ENCODE measurements at places on chromosomes 7 and 10.
A peak's percentile ranks its signal among the peaks of the same experiment; 100 is the strongest.

DNA sequence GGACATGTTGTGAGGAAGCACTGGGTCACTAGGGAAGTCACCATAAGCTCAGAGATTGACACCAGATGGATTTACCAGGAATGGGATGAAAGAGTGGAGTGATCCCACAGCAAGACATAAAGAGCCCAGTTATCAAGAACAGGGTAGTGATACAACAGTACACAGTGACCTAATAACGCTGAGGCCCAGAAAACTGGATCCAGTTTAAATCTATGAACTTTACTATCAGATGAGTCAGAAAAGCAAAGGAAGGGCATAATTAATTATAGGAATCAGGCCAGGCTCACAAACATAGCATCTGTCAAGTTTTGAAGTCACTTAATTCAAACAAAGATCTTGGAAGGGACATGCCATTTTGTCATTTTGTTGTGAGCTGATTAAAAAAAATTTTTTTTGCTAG lies 73.5 kb downstream of the LRRN3 start:
- DNase-seq, result no peak

DNA sequence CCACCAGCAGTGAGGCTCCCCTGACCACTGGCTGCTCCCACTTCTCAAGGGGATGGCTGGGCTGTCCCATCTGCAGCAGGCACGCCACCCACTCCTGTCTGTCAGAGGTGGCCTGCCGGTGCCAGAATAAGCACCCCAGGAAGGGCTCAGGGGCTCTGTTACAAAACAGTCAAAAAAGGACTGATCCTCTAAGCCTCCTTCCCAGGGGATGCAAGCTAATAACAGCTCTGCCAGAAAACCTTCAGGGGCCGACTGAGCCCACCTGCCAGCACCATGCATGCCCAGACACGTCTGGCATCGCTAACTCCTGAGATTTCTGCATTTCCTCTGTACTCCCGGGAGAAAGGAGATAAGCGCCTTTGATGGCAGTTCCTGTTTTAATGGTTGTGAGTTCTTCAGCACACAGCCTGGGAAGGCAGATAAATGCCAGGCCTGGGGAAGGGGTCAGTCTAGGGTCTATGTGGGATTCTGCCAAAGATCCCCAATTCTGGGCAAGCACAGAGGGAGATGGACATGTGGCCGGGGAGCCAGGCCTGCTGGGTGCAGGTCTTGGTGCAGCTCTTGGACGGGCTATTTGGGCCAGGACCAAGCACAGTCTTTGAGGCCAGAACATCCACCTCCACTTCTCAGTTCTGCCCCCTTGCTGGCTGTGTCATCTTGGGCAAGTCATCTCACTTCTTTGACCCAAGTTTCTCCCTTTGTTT lies 128.4 kb downstream of the ARHGAP22 start:
- DNase-seq, result no peak

GRCh38 chr7:7736671-7737070 lies 18.3 kb upstream of the RPA3 start:
- DNase-seq, result no peak

- DNase-seq, result no peak
These were observed 21.0 kb downstream of the IL15RA start for GRCh38 chr10:5956146-5956936.

DNA sequence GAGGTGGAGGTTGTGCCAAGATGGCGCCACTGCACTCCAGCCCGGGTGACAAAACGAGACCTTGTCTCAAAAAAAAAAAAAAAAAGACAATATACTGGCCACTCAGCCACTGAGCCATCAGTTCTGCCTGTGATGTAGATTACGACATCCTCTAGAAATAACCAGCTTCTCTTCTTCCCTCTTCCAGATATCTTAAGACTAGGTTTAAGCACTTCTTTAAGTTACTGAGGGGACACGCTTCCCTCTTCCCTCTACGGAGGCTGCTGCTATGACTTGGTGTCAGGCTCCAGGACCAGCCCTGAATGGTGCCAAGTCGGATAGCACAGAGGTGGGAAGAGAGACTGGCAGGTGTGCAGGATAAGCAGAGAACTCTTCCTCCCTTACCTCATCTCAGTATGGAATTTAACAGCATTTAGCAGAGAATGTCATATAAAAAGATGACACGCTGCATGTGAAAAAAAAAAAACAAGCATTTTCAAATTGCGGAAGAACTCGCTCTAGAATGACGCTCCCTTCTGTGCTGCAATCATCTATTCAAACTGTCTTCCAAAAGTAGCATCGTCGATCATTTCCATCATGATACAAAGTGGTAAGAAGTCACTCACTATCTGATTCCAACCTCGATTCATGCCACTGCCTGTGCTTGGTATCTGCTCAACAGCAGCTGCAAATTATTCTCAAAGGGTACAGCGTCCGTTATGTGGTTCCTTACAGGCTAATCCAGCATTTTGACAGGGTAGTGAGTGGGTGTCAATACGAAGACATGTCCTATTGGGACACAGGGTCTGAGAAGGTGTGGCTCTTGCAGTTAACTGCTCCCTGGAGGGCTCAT lies 13.8 kb downstream of the DAGLB start:
- DNase-seq, result no peak

GRCh38 chr7:130091999-130092398 lies 21.7 kb downstream of the KLHDC10 start:
- DNase-seq, result no peak

GRCh38 chr10:48343106-48343505 lies 36.6 kb downstream of the MAPK8 start:
- no peak for DNase-seq

DNA sequence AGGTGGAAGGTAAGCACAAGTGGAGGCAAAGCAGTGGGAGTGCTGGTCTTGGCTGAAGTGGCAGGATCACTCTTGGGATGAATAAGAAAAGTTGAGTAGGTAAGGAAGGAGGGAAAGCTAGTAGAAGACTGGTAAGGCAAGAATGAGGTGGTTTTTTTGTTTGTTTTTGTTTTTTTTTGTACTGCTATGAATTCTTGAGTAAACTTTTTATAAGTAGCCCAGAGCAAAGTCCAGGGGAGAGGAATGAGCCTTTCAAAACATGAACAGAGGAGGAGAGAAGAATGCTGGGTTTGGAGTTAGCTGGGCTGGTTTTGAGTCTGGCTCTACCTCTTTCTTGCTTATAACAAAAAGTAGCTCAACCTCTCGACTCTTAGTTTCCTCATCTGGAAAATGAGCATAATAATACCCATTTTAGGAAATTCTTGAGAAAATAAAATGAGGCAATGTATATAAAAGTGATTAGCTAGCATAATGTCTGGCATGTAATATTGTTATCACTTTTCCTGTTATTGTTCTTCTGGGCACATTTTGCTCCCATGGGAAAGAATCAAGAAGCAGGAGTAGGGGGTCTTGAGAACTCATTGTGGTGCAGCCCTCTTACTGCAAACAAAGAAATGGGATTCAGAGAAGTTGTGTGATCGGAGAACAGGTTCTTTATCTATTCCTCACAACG lies 24.1 kb upstream of the LRRC17 start:
- no peak for DNase-seq

DNA sequence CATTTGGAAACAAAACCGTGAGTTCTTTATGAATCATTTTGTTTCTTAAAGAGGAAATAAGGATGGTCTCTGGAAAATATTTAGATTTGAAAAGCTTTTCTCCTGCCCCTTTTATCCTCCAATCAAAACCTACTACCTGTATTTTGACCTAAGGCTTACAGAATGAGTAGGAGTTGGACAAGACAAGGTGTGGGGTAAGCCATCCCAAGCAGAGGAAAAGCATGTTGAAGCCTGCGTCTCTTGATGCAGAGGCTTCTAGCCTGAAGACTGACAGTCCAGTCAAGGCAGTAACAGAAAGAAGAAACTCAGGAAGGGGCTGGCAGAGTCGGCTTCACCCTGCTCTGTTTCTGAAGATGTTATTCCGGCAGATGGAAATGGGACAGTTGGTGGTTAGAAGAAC lies 551.1 kb downstream of the SORCS3 start:
- no peak for DNase-seq

GRCh38 chr10:12103802-12104201 lies 25.7 kb upstream of the SEC61A2 start:
- DNase-seq, result no peak

DNA sequence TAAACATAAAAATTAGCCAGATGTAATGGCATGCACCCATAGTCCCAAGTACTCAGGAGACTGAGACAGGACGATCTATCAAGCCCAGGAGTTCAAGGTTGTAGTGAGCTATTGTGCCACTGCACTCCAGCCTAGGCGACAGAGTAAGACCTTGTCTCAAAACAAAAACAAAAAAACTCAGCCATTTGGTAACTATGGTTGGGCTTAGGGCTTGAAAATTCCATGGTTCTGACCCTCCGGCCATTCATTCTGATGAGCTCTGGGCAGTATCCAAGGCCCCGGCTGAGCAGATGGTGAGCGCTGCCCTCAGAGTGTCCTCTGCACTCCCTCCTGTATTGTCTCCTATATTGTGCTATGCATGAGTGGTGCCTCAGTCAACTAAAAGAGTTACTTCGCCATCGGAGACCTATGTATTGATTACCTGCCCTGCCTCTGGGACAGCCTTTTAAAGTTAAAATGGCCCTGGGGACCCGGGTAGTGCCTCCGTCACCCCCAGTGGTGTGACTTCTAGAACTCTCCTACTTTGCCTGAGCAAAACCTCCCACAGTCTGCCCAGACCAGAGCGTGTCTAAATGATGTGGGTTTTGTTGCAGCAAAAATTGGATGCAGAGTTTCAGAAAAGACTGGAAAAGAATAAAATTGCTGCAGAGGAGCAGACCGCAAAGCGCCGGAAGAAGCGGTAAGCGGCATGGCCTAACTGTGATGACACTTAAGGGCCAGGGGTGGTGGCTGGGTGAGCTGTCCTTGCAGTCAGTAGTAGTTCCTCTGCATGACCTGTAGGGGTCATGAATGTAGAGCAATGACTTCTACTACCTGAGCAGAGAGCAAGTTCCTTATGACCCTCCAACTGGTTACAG lies 8.1 kb downstream of the PRKRIP1 start:
- DNase-seq, result no peak

GRCh38 chr7:45591101-45591906 lies 17.1 kb downstream of the ADCY1 start:
- DNase-seq, result no peak

GRCh38 chr7:47247132-47247531 lies 334.8 kb downstream of the TNS3 start:
- no peak for DNase-seq

GRCh38 chr7:45702751-45703150 lies 128.6 kb downstream of the ADCY1 start:
- no peak for DNase-seq

GRCh38 chr10:74433993-74434392 lies 283.0 kb downstream of the ADK start:
- no peak for DNase-seq

DNA sequence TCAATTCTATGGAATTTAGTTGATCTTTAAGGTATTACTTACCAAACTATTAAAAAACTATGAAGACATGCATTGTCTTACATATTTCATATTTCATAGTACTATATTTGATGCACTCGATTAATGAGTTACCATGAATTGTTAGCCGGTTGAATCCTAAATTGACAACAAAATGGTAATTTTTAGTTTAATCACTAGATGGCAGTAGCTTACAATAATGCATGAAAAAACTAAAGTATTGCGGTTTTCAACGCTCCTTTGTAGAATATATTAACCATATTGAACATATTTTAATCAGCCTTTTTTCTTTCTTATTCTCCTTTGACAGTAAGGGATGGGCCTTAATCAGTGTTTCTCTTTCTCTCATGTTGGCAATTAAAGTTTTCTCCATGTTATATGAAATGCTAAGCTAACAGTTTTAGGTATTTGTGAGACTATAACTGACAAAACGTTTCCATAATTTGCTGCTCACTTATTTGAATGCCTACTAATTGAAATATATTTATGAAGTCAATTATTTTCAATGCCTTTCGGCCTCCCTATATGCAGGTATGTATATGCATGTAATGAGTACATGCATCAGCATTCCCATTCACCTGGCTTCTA lies 48.5 kb upstream of the ARL4A start:
- DNase-seq, result peak; percentile 22

DNA sequence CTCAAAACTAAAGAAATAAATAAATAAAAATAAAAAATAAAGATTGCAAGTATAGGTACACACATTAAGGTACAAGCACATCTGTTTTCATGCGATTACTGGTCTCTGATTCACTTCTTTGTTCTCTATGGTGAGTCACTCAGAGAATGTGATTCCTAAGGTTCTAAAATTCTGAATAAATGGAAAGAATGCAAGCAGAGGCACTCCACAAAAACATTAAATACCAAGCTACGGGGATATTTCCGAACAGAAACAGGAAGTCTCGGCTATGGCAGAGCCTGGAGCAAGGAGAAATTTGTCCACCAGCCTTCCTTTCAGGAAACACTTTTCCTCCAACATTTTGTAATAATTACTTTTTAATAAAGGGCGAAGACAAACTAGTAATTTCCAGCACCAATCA lies 1.4 kb downstream of the VOPP1 start:
- DNase-seq, result no peak

DNA sequence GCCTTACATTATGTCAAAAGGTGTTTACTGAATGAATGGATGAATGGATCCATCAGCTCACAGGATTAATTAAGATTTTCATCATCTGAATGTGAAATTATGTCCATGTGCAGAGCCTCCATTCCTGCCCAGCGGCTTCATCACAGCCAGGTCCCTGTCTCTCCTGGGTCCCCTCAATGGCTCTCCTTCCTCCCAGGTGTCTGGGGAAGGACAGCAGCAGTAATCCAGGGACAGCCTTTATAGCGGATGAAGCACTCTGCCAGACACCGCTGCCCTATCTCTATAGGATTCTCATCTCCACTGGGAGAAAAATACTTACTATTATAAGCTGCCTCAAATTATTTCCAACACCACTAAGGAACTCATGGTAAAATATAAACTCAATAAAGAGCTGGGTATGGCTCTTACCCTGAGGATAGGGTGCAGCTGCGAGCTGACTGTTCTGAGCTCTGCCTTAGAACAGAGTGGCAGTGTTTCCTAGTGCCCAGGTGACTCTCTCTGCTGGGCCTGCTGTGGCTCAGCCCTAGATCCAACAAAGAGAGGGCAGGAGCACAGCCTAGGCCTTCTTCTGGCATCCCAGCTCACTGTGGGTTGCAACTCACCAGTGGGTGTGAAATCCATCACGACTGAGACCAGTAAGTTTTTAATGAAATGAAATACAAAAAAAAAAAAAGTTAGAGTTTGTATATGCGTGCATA lies 38.3 kb downstream of the GPRIN2 start:
- DNase-seq, result no peak

GRCh38 chr10:88131511-88132139 lies 268.2 kb downstream of the PTEN start:
- DNase-seq, result no peak

- no peak for DNase-seq
These were observed 1.7 kb downstream of the LRRN3 start for GRCh38 chr7:111092406-111093236.

DNA sequence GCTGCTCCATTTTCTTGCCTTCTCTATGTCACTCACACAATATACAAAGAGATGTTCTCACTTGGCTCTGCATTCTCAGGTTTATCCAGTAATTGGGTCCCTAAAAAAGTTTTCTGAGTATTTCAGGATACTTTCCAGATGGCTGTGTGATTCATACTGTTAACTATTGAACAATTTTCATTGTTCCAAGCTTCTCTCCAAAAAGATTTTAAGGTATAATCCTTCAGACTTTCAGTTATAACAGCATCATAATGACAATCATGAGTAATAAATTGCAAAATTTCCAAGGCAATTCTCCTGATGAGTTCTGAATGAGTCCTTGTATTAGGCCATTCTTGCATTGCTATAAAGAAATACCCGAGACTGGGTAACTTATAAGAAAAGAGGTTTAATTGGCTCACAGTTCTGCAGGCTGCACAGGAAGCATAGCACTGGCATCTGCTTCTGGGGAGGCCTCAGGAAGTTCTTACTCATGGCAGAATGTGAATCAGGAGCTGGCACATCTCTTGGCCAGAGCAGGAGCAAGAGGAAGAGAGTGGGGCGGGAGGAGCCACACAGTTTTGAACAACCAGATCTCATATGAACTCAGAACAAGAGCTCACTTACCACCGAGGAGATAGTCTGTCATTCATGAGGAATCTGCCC lies 148.1 kb downstream of the SLC16A9 start:
- DNase-seq, result no peak

Measured in KG1 (cell line).